ENCODE measurements at places on chromosomes 12 and 14.

- DNase-seq = no peak
Observed at GRCh38 chr14:61153914-61154545, 127.1 kb downstream of the TMEM30B start.

DNA sequence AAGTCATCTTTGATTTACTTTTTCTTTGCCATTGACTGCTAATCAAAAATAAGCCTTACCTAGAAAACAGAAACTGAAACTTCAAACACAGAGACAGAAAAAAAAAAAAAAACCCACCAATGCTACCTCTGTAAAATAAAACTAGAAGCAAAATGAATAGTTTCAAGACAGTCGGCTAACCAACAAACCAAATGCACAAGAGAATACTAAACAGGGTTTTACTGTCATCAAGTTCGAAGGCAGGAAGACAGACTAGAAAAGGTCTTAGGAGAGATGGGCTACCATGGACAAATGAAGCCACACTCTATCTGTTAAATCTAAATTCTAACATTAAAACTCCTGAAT lies 59.5 kb downstream of the SEL1L start:
- no peak for DNase-seq

DNA sequence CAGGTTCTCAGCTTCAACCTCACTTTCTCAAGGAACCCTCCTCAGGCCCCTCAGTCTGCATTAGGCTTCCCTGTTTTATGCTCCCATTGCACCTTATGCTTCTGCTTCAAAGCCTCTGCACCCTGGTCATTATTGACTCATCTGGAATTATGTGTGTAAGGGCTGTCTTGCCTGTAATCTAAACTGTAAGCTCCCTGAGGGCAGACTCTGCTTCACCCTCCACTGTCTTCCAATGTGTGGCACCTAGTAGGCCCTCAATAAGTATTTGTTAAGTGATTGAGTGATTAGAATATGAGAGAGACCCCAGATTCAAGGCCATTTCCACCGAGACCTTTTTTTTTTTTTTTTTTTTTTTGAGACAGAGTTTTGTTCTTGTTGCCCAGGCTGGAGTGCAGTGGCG lies 79.1 kb downstream of the VCPKMT start:
- DNase-seq = no peak

DNA sequence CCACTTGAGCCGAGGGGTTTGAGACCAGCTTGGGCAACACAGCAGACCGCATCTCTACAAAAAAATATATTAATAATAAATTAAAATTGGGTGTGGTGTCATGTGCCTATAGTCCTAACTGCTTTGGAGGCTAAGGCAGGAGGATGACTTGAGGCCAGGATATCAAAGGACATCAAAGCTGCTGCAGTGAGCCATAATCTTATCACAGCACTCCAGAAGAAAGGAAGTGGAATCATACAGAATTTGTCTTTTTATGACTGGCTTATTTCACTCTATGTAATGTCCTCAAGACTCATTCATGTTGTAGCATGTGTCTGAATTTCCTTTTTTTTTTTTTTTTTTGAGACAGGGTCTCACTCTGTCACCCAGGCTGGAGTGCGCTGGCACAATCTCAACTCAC lies 43.9 kb upstream of the NUDT4 start:
- DNase-seq = no peak

DNA sequence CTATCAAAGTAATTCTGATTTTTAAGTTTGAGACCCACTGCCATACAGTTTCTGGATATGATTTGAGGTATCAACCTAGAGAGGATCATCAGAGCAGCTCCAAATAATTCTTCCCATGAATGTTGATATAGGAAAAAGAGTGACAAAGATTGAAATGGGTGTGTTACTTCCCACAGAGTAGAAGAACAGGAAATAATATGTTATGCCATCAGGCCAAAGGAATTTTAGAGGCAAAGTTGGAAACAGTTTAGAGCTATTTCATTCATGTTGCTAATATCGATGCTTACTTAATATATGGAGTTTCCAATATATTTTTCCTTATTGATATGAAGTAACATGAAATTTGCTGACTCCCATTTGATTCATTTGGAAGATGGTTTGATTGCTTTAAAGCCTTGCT lies 8.9 kb upstream of the MSRB3 start:
- DNase-seq = no peak

DNA sequence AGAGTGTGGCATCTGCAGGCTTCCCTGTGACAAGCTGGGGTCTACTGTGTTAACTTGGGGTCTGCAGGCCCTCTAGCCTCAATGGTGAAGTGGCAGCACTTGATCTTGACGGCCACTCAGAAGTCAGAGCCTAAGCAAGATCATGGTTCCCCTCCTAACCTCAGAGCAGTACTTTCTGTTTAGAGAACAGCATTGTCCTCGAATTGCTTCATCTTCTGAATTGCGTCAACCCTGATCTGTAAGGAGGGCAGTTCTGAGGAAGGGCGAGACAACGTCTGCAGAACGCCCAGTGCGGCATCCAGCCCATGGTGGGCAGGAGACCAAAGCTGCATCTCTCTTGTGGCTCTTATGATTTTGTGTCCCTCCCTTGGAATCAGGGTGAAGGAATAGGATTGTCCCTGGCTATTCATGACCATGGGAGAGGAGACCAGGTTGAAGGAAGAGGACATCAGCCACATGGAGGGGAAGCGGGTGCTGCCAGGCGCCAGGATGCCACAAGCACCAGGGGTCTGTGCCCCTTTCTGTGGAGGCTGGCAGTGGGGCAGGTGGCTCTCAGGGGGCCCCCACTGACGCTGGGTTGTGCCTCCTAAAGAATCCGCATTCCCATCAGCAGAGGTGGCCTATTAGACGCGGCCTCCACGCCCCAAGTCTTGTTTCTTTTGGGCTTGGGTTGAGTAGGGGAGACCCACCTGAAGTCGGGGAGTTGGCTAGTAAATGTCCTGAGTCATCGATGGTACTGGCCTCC lies 2.2 kb downstream of the SERPINA9 start:
- DNase-seq = no peak

DNA sequence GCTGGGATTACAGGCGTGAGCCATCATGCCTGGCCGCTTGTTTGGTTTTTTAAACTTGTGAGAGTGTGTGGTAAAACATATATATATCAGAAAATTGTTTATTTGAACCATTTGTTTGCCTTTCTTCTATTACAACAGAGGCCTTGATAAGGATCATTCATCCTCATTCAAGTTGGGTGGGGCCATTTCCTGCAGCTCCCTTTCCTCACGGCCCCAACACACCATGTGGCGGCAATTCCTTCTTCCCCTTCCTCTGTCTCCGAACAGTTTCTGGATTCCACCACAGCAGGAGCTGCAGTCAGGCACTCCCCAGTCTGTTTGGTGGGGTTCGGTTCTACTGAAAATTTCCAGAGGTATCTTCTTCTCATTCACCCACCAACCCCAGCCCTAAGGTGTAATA lies 42.0 kb upstream of the RASSF3 start:
- DNase-seq = no peak

DNA sequence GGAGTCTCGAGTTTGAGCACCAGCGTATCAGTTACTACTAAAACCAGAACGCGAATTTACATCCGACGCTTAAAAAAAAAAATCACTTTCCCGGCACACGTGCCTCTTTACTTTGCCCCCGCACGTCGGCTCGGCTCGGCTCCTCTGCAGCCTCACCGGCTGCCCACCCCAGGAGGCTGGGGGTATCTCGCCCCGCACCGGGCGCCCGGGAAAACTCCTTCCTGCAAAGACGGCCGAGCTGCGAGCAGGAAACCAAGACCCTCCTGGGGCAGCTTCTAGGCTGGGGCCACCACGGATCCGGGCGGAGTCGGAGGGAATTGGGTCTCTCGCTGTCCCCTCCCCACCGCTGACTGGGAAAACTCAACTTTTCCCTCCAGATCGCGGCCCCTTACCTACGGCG lies 610 bp downstream of the VSIG10 start:
- DNase-seq = no peak

Measured in activated naive CD8-positive, alpha-beta T cell treated with anti-CD3 and anti-CD28 coated beads, Interleukin-2, amount 50 U/mL, for 16 hours (primary cell).